ENCODE measurements at places on chromosomes 7 and 10. TPM values are rescaled to one million over a fixed set of nuclear protein-coding genes. Genes with fewer than 3 reads are reported as not detected.
A peak's percentile ranks its signal among the peaks of the same experiment; 100 is the strongest.

DNA sequence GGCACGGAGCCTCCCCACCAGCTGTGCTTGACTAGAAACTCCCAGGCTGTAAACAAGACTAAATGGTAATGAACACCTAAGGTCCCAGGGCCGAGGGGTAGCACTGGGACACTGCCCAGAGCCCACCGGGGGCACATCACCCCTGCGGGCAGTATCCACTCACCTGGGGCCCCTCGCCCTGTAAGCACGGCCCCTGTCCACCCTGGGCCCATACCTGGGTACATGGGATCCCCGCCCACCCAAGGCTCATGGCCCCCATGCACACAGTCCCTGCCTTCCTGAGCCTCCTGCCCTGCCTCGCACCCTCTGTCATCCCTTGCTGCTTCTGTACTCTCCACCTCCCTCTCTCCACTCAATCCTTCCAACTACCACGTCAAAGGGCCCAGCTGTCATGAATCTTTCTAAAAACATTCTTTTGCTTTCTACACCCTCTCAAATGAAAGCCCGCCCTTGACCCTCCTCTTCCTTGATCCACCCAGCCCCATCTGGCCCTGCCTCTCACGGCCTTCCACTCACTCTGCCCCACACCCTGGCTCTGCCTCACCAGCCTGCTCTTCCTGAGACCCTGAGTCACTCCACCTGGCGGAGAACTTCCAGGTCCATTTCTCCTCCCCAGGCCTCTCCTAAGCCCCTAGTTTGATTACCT is 173.1 kb downstream of the PARD3 start:
- no peak for DNase-seq

The OPN4 gene
- total RNA-seq = not detected

- no peak for DNase-seq
Measured at GRCh38 chr10:69648461-69648860, 18.4 kb downstream of the FAM241B start.

The RHBDD2 gene
- 28.1 TPM for total RNA-seq

DNA sequence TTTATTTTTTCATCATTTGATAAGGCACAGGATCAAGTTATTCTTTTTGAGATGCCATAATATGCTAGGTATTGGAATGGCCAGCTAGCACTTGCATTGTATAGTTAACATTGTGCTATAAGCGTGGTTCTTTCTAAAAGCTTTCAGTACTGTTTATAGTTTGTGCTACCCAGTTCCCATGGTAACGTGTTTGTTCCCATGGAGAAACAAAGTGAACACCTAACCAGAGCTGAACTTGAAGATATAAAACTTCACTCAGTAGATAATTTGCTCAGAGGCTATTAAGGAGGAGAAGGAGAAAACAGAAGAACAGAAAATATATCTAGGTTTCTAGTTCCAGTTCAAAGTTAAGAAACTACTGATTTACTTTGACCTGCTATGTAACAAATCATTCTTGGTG is 23.6 kb upstream of the ITGB8 start:
- DNase-seq = peak; percentile 14

The FOXI2 gene
- 1.2 TPM for total RNA-seq

- DNase-seq = no peak
Measured at GRCh38 chr10:35890676-35891495, 248.8 kb upstream of the FZD8 start.

GRCh38 chr7:89077992-89078391 is 282.5 kb upstream of the TEX47 start:
- DNase-seq = no peak

The GPR37 gene
- total RNA-seq = 20.0 TPM

The NEURL1 gene
- 7.9 TPM for total RNA-seq

The KCP gene
- total RNA-seq = 2.5 TPM

GRCh38 chr7:105988276-105988675 is 25.2 kb downstream of the CDHR3 start:
- DNase-seq = no peak

GRCh38 chr7:93430917-93431588 is 143.5 kb downstream of the CALCR start:
- DNase-seq = no peak

The RNF148 gene
- total RNA-seq = 0.48 TPM

The UCN3 gene
- total RNA-seq = not detected

DNA sequence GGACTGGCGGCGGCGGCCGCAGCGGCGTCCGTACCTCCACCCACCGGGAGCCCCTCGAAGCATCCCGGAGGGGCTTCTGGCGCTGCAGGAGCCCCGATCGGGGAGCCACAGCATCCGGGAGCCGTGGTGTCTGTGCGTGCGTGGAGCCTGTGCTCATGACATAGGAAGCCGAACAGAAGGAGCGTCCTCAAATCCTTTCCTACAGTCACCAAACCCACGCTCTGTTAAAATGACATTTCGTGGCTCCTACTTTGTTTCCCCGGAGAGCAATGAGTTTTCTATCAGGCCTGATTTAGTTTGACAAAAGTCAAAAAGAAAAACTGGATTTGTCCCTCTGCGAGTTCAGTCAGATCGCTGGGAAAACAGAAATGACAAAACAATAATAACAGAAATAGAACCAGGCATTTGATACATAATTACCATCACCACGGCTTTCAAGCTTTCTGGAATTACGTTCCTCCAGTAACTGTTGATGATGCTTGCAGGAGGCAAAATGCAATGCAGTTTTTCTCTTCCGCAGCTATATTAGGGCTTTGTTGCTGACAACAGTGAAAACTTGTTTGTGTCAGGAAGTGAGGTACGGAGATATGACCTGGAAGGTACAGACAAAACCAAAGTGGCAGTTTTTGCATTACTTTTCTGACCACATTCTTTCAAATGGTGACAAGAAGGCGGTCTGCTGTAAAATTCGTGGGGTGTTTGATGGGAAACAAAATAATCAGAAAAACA is 219.3 kb upstream of the MKLN1 start:
- no peak for DNase-seq

- DNase-seq = peak; percentile 75
Measured at GRCh38 chr10:80855348-80855971, 317.8 kb downstream of the SH2D4B start.

DNA sequence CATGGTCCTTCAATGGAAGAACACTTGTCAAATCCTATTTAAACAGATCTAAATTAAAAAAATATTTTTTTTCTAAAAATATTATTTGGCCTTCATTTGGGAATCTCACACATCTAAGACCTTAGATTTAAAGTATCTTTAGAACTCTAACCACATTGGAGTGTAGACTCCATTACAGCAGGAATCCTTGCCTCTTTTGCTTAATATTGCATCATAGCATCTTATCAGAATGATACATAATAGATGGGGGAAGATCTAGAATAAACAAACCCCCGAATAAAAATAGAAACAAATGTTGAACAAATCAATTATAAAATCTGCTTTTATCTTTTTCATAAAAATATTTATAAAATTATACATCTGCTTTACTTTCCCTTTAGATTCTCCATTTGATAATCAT is 27.6 kb upstream of the EPC1 start:
- no peak for DNase-seq

DNA sequence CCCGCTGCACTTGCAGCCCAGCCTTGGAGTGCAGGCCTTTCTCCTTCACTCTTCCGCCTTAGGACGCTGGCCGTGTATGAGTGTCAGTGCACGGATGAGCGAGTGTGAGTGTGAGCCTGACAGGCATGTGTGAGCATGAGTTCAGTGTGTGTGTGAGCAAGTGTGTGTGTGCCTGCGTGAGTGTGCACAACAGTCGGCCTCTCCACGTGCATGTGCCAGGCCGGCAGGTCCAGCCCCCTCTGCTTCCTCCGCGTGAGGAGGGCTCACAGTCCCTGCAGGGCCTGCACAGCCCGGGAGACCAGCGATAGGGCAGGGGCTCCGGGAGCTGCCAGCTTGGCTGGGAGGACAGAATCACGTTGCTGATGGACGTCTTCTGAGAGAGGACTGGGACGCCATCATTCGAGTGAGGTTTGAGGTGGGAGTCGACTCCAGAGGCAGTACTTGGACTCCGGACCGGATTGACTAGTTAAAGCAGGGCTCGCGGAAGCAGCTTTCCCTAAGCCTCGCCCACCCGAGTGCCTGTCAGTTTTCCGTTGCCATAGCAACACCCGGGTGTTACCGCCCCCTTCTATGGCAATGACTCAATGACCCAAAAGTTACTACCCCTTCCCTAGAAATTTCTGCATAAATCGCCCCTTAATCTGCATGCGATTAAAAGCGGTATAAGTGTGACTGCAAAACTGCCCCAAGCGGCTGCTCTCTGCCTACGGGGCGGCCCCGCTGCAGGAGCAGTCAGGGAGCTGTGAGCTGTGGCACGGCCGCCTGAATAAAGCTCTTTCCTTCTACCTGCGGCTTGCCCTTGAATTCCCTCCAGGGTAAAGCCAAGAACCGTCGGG is 19.6 kb upstream of the CFAP46 start:
- peak; percentile 96 for DNase-seq

The SPRN gene
- total RNA-seq = 0.18 TPM

The TSPAN33 gene
- total RNA-seq = 22.1 TPM

The OIT3 gene
- 0.10 TPM for total RNA-seq

The BTBD16 gene
- total RNA-seq = 0.42 TPM

The MINDY4 gene
- total RNA-seq = 2.0 TPM

- DNase-seq = no peak
Measured at GRCh38 chr10:94194256-94194655, 168.5 kb downstream of the NOC3L start.

The HMX2 gene
- total RNA-seq = 0.07 TPM

- no peak for DNase-seq
Measured at GRCh38 chr10:49335364-49335972, 36.5 kb downstream of the C10orf71 start.

DNA sequence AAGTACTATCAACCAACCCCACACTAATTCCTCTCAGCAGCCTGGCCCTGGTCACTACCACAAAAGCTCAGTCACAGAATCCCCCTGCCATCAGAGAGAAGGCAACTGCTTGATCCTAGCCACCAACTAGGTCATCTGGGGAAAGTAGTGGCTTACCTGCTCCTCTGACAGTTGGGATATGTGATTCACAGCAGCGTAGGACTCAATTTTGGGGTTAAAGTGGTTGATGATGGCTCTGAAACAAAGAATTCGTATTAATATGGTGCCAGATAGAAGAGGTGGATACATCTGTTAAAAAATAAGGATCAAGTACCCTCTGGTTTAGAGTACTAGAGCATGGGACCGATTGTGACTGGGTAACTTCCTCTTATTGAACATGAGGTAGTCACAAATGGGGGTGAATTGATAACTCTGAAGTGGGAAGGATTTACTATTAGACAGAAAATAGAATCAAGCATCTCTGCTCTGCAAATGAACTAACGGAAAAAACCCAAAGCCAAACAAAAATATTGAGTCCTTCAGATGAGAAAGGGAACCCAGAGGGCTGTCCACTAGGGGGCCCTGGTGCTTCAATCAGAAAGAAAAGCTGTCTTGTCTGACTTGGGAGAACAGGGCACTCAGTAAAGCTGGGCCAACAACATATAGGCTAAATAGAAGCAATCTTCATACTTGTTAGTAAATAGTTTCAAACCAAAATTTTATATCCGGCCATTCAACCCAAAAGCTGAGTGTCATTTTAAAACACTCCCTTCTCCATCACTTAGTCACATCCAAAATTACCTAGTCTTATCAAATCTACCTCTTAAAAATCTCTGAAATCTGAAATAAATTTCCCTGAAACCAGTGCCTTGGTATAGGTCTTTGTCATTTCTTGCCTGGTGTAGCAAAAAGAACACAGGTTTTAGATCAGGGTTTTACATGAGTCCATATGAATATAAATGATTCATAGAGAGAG is 45.9 kb upstream of the KCNIP2 start:
- DNase-seq = peak; percentile 68

DNA sequence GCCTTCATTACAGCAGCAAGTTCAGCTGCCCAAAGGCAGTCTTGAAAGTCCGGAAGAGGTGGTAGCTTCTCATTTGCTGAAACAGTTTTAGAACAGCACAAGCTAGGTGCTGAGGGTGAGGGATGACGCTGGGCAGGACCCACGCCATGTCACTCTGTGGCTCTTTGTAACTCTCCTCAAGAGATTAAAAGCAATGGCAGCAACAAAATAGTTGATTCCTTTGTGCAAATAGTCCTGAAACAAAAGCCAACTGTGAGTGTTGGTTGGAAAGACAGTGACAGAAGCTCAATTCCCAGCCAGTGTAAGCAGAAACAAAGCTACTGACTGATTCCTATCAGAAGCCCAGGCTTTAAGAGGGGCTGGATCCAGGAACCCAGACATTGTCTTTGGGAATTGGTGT is 47.6 kb upstream of the AQP1 start:
- DNase-seq = no peak

DNA sequence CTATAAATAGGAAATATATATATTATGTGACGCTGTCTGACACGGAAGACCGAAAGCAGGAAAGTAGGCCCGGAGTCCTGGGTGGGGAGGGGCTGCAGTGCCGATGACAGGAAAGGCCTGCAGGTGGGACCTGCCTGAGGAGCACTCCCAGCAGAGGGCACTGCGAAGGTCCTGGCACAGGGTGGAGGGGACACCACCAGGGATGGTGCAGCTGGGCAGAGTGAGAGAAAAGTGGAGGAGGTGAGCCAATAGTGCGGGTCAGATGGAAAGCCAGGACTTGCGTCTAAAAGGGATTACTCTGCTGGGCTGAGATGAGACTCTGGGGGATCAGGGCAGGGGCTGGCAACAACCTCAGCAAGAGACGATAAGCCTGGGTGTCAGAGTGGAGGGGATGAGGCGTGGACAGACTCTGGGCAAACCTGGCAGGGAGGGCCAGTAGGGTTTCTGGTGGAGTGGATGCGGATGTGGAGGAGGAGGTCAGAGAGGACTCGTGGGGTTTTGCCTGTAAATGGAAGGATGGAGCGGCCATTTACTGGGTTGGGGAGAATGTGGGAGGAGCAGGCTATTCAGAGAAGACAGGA is 118.2 kb upstream of the ZNF746 start:
- DNase-seq = peak; percentile 57

DNA sequence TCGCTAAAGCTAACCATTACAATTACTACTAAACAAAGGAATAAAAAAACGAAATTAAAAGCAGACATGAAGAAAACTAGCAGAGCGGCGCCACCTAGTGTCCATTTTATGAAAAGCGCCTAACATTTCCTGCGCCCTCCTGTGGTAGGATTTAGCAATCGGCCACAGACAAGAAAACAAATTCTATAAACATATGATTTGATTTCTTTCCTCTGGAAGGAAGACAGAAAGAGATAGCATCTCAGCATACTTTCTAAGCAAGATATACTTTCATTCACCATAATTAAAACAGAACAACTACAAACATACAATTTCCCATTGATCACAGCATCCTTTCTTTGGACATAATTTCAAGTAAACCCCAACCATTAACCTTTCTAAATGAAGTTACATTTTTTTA is 337.7 kb upstream of the NPVF start:
- peak; percentile 42 for DNase-seq

The TBC1D12 gene
- total RNA-seq = 3.5 TPM

- DNase-seq = peak; percentile 48
Measured at GRCh38 chr10:77036993-77037734, 600.4 kb downstream of the KCNMA1 start.
